ENCODE measurements at places on chromosomes 13 and 19.
A peak's percentile ranks its signal among the peaks of the same experiment; 100 is the strongest.

GRCh38 chr13:20131057-20131832 is 29.6 kb downstream of the GJA3 start:
- DNase-seq: no peak

DNA sequence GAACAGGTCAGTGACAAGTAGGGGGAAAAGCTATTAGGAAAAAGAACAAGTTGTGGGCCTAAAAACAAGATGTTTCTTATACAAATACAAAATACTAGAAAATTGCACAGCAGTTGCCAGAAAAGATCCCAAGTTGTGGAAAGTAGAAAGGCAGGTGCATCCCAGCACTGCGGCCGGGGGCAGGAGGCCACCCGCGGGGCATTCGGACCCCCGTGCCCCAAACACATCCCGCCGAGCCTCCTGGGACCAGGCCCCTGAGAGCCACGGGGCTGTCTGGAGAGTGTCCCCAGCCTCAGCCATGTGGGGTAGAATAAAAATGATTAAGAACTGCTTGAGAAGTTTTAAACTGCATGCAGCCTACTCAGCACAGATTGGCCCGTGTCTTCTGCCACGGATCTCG is 11.4 kb downstream of the RASA3 start:
- DNase-seq: no peak

GRCh38 chr13:30148171-30148754 is 159.1 kb downstream of the KATNAL1 start:
- DNase-seq: no peak

- no peak for DNase-seq
Observed at GRCh38 chr13:97119943-97120342, 102.2 kb upstream of the MBNL2 start.

GRCh38 chr13:105956921-105957320 is 578.5 kb downstream of the EFNB2 start:
- no peak for DNase-seq

DNA sequence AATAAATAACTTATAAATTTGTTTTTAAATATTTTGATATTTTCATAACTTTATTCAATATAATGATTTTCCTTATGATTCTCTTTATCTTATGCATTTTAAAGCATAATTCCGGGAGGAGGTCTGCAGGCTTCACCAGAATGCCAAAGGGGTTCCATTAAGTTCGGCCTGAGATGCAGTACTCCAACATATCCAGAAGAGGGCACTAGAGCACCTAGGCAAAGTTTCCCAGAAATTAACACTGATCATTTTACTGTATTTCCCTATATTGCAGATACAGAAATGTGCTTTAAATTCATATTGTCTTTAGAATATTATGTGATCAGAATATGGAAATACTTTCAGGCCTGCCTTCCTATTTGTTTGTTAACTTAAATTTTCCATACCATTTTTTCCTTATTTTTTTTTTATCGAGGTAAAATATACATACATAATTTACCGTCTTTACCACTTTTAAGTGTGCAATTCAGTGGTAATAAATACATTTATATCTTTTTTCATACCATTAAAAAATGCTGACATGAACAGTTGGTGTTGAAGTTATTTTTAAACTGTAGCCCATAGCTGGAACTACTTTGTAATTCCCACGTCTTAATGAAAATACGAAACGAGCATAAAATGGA is 58.9 kb upstream of the TM9SF2 start:
- DNase-seq: peak; percentile 46

DNA sequence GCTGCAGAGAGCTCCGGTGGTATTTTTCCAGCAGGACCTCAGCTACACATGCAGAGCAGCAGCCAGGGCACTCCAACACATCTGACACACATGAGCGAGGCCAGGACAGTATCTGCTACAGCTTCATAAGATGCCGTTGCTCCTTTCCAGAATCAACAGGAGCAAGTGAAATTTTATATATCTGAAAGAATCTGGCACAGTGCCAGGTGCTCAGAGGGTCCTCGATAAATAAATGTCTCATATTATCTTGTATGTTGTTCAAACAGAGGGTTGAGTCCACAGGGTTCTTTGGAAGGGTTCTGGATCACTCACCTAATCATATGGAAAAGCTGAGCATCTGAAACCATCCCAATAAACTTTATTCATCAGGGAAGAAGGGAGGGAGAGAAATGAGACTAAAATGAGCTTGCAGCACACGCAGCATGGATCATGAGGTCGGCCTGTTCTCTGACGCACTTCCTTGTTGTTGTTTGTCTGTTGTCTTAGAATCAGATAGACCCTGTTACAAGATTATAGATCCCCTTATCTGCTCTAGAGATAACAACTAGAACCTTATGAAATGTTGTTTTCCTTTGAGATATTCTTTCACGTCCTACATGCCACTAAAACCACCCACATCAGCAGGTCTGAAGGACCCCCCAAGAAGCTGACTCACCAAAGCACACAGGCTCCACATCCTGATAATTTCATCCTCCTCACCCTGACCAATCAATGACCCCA is 3.2 kb upstream of the METTL21C start:
- DNase-seq: no peak

- DNase-seq: peak; percentile 58
Observed at GRCh38 chr19:3687774-3688706, 12.2 kb downstream of the PIP5K1C start.

DNA sequence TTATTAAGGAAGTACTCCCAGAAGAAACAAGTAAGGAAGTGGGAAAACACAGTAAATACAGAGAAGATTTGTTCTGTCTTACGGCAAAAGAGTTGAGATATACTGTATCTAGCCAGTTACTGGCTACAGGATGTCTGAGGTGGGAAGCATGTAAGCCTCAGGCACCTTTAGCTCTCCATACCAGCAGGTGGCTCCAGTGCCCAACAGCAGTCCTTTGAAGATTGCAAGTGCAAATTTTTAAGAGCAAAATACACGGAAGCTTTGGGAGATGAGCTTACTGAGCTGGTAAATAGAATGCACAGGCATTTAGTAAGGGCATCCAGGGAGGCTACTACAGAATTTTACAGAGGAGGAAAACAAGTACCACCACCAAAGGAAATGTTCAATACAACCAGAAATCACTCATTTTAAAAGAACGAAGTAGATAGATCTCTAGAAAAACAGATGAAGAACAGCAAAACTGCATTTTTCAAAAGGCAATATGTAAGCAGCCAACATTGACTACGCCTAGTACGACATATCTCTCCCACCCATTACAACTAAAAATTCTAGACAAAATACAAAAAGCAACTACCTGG is 57.9 kb upstream of the VSTM2B start:
- DNase-seq: peak; percentile 71

GRCh38 chr19:28307487-28307886 is 905.5 kb downstream of the UQCRFS1 start:
- DNase-seq: no peak

GRCh38 chr19:8831832-8832131 is 322 bp downstream of the ZNF558 start:
- DNase-seq: peak; percentile 44

- no peak for DNase-seq
Observed at GRCh38 chr13:113553511-113554332, 30.8 kb upstream of the TFDP1 start.

- DNase-seq: no peak
Observed at GRCh38 chr19:1128106-1128505, 24.3 kb downstream of the GPX4 start.

DNA sequence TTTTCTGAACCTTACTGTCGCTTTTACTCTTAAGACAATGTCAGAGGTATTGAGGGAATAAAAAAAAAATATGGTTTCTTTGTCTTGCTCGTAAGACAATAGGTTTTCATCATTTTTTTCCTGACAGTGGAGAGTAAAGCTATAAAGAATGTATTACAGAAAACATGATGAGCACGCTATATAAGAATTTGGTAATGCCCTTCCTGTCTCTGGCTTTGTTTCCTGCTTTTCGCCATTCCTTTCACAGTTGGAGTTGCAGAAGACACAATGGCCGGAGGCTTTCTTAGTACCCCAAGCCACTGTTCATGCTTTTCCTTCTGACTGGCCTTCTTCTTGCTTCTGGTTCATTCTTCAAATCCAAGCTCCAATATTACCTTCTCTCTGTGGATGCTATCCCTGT is 101.0 kb upstream of the DACH1 start:
- DNase-seq: peak; percentile 89

DNA sequence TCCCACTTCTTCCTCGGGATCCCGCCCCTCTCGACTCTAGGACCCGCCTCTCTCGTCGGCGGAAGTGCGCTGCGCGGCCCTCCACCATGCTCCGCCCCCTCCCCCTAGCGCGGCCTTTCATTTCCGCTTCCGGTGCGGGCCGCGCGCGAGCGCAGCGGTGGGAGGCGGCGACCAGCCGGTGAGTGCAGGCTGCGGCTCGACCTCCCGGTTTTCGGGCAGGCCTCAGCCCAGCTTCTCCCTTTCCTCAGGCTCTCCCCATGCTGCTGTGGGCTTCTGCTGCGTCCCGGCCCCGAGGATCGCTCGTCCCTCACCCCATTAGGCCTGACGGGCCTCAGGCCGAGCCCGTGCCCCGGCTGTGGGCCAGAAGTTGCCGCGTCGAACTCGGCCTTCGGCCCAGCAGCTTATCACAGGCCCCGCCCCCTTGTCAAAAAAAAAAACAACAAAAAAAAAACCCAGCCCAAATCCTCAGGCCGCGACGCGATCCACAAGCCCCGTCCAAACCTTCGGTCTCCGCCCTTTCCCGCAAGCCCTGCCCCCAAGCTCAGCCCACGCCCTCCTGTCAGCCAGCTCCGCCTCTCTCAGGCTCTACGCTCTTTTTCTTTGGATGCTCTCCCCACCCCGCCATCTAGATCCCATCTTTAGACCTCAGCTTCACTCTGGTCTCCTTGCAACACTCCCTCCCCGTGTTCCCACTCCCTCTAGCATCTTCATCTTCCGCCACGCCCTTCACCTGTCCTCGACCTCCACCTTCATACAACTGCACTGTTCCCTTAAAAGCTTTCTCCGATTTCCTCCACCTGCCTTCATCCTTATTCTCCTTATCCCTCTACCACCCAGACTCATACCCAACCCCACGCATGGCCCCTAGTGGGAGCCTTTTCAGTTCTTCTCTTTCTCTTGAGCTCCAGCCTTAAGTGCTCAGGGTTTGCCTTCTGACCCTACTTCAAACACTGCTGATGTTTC is at the start of gene CLASRP:
Gene CLASRP, plus strand, starts transcription at position 115 of the 963 bp plus-strand sequence. CDS start 1,168 bp downstream, outside the sequence.
- peak; percentile 91 for DNase-seq

DNA sequence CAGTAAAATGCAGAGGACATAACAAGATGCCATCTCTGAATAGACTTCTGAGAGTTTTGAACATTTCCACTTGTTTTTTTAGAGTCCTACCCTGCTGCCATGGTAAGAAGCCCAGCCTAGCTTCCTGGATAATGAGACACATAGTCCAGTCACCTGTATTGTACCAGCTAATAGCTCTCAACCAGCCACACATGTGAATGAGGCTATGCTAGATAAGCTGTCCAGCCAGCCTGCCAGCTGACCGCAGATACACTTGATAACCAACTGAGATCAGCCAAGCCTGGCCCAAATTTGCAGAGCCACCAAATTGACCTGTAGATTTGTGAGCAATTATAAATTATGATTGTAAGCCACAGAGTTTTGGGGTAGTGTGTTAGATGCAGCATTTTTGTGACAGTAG is 10.7 kb downstream of the RFXAP start:
- DNase-seq: no peak

DNA sequence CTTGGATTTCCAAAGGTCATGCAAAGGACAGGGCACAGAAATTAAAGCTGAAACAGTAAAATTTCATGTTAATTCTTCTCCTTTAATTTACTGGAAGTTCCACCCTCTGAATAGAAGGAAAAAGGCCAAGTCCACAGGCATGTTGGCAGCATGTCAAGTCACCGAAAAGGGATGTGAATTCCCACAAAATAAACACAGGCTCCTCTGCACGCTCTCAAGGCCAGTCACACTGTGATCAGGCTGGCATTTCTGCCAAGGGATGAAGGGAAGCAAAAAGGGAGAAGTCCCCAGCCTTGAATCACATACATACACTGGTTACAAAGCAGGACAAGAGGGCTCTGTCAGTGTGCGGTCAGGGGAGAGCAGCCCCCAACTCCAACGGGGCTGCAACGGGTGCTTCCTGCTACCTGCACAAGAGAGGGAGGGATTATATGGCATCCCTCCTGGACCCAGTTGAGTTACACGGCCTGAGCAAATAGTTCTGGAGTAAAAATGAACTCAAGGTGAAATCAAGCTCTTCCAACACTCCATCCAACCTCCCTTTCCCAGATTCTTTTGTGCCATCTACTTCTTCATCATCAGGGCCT is 6.9 kb downstream of the DCLK1 start:
- DNase-seq: no peak
